ENCODE measurements at places on chromosomes 12 and 14.

- no peak for DNase-seq
Measured at GRCh38 chr12:56190695-56191155, 1.4 kb upstream of the SMARCC2 start.

DNA sequence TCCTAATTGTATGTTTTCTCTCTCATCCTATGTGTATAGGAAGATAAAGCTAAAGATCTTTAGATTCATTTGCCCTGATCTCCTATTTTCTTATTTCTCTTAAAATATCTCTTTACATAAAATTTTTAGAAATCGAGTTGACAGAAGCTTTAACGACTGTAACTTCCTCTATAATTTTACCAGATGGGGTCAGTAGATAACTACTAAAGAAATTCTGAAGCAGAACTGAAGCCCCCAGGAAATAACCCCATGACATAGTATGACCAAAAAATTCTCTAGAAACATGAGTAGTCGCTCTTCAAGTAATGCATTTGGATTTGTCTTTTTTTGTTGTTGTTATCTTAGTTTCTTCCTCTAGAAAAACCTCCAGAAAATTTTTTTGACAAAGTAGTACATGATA lies 288.0 kb downstream of the ERC1 start:
- DNase-seq = no peak

GRCh38 chr14:74622257-74622656 lies 10.2 kb upstream of the LTBP2 start:
- DNase-seq = no peak

- DNase-seq = peak; percentile 69
Measured at GRCh38 chr14:80213602-80214001, 2.3 kb upstream of the DIO2 start.

- peak; percentile 97 for DNase-seq
Measured at GRCh38 chr12:52924764-52925716, 20.2 kb upstream of the KRT8 start.

GRCh38 chr12:104952816-104953215 lies 5.3 kb downstream of the SLC41A2 start:
- no peak for DNase-seq

DNA sequence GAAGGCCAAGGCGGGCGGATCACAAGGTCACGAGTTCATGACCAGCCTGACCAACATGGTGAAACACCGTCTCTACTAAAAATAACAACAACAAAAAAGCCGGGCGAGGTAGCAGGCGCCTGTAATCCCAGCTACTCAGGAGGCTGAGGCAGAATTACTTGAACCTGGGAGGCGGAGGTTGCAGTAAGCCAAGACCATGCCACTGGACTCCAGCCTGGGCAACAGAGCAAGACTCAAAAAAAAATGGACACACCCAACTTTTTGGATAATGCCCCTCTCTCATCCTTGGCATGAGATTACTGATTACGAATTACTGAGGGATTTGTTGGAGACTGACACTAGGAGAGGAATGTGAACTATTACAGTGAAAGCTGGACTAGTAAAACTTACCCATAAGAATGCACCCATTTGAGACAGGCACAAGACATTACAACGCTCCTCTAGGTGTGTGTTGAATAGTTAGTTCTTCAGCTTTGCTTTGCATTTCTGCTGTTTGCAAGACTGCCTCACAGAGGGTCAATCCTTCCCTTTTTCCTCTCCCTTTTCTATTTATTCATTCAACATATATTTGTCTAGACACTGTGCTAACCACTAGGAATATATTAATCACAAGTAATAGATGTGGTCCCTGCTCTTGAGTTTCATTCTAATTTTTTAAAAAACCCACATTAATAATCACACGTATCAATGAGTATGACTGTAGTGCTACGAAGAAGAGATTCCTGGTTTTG lies 46.0 kb upstream of the OR5AU1 start:
- no peak for DNase-seq

DNA sequence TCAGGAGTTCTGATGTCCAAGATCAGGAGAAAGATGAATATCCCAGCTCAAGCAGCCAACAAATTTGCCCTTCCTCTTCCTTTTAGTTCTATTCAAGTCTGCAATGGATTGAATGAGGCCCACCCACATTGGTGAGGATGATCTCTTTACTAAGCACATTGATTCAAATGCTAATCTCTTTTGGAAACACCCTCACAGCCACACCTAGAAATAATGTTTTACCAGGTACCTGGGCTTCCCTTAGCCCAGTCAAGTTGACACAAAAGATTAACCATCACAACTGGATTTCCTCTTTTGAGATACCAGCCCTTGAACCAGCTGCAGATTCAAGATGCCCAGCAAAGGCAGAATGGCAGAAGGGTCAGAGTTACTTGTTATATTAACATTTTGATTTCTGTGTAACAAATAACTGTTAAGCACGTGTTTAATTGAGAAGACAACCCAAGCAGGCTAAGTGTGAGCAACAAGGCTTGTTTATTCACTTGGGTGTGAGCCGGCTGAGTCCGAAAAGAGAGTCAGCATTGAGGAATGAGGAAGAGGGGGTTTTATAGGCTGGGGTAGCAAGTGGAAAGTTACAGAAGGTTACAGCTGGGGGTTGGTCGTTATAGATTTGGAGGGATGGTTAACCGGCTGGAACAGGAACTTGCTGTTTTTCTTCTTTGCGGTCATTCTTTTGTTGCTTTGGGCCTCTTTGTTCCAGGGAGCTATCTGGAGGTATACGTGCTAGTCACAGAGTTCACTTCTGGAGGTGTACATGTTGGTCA lies 180.3 kb downstream of the EMP1 start:
- no peak for DNase-seq

GRCh38 chr12:28026701-28027100 lies 54.2 kb upstream of the PTHLH start:
- DNase-seq = no peak

GRCh38 chr12:116700066-116700465 lies 37.8 kb downstream of the SPRING1 start:
- DNase-seq = no peak

- no peak for DNase-seq
Measured at GRCh38 chr12:42469355-42470175, 120.0 kb downstream of the PRICKLE1 start.

GRCh38 chr14:87437158-87437557 lies 555.8 kb downstream of the GALC start:
- no peak for DNase-seq
